ENCODE measurements at places on chromosomes 12 and 14. TPM values are rescaled to one million over a fixed set of nuclear protein-coding genes. Genes with fewer than 3 reads are reported as not detected.

Gene OR4N5
- total RNA-seq: not detected

- DNase-seq: peak; percentile 32
Measured at GRCh38 chr12:48350249-48351021, at the start of gene ZNF641. Gene ZNF641 (minus strand): TSS chr12:48350919. CDS start chr12:48348090, 2,829 bp downstream.

DNA sequence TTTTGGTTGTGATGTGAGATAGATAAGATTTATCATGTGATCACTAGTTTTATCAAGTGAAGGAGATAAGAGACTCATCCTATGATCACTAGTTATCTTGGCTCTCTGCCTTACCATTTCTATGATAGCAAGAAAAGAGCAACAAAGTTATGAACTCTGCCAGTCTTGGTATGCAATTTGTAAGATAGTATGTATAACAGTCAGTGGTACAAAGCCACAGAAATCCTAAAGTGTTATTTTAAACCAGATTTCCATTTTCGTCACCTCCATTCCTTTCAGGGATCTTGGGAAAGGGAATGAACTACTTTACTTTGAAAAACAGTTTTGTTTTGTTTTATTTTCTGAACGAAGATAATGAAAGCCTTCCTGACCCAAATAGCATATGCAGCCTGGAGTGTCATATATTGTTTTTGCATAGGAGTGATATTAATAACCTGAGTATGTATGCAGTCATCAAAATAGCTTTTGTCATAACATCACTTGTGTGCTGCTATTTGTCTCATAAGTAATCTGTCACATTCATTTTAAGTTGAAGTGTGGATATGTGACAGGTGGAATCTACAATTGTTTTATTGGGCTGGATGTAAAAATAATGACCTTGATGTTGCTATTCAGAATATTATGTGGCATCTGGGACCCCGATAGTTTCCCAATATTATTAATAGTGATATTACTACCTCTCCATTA lies 35.0 kb downstream of the FLRT2 start:
- DNase-seq: no peak

- peak; percentile 25 for DNase-seq
Measured at GRCh38 chr12:991350-992333, 619 bp downstream of the ERC1 start.

DNA sequence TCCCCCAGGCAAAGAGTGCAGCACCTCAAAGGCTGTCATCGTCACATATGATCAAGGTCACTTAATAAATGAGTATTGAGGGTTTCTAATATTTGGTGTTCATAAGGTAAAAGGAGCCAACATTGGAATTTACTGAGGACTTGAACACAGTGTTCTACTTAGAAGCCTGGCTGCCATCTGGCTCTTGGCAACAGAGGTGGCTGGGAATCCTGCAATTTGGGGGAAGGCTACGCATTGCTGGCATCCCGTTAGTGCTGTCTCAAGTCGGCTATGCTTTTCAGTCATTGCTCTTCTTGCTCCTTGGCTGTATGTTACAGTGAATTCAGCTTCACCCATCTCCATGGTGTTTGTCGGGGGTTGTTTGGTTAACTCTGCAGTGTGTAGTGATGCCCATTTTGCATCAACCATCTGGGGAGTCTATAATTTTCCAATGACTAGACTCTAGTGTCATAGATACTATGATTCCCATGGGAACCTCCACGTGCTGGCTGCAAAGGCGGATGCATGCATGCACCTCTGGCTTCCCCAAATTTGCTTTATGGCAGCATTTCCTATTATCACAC lies 12.9 kb upstream of the SLC24A4 start:
- no peak for DNase-seq

DNA sequence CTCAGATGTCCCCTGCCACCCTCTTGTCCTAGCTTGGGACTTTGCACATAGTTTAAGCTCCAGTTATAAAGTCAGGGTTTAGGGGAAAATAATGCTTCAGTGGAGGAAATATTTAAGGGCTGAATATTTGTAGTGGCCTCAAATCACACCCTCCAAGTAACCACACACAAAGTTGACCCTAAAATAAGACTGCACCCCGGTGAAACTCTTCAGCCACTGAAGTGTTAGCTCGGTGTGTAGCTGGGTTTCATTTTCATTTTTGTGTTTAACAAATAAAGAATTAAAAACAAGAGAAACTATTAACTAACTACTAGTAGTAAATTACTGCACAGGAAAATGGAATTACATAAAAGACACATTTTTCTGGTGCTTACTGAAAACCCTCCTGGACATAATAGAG lies 14.8 kb upstream of the BCL11B start:
- DNase-seq: no peak

Gene TAS2R8
- not detected for total RNA-seq

Gene FOXN4
- total RNA-seq: not detected

DNA sequence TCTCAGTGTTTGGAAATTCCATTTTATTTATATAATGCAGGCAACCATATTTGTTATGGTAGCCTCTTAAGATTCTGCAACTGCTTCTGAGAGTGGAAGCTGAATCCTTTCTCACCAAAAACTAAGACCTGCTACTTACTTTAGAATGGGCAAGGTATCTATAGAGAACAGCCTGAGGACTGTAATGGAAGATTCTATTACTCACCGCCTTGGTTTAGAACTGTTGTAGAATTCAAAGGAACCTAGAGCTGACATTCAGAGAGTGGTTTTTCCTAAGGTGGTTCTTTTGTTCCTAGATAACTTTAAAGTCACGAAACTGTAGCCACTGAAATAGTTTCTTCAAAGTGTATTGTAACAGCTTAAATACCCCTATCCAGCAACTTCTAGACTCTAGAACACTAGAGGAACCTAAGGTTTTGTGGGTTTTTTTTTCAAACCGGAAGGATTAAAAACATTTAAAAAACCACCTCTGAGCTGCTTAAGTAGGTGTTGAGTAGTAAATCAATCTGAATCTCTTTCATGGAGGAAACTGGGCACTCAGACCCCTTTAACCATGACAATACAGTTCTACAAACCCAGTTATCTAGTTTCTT lies 4.2 kb downstream of the TDP1 start:
- DNase-seq: no peak

DNA sequence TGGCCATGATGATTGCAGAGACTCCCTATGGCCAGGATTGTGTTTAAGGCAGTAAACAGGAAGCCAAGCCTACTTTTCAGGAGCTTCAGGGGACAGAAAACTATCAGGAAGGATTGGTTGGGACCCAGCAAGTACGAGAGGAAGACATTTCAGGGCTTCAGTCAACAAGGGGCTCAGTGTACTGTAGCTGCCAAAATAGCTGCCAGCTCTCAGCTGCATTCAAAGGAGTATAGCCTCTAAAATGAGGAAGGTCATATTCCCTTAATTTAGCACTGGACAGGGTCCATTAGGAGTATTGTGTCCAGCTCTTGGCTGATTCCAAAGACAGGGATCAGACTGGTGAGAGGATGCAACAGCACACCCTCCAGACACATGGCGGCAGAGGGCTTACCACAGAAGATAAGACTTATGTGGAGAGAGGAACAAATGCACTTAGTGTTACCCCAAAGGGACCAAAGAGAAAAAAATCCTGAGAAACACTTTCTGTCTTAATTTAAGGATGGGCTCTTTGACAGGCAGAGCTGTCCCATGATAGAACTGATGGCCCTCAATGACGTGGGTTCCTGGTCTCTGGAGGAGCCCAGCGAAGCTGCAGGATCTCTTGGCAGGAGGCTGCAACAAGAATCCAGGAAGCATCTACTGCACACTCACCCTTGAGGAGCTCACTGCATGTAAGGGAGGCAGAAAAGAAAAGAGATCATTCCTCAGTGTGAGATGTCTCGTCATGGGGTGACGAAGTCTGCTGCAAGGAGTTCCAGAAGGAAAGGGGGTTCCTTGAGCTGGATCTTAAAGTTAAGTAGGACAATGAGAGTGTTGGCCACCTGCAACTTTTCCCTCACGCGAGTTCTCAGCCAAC lies 14.8 kb downstream of the BDKRB1 start:
- no peak for DNase-seq

- DNase-seq: peak; percentile 55
Measured at GRCh38 chr12:84661786-84662185, 250.8 kb downstream of the SLC6A15 start.

Gene SLC6A12
- total RNA-seq: not detected

DNA sequence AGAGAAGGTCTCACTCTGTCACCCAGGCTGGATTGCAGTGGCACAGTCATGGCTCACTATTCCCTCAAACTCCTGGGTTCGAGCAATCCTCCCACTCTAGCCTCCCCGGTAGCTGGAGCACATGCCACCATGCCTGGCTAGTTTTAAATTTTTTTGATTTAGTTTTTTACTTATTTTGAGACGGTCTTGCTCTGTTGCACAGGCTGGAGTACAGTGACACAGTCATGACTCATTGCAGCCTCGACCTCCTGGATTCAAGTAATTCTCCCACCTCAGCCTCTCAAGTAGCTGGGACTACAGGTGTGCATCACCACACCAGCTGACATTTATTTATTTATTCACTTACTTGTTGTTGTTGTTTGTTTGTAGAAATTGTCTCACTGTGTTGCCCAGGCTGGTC lies 22.2 kb upstream of the DIP2B start:
- peak; percentile 56 for DNase-seq

- DNase-seq: peak; percentile 56
Measured at GRCh38 chr14:54894995-54895394, 7.6 kb downstream of the GCH1 start.

GRCh38 chr14:56703947-56704346 lies 106.3 kb downstream of the OTX2 start:
- DNase-seq: no peak
